ENCODE measurements at places on chromosomes 5 and 9.

- DNase-seq, result no peak
Measured at GRCh38 chr5:139141446-139142204, 56.5 kb downstream of the SIL1 start.

GRCh38 chr5:21802869-21803490, 1050.2 kb downstream of the CDH12 start:
- DNase-seq, result no peak

DNA sequence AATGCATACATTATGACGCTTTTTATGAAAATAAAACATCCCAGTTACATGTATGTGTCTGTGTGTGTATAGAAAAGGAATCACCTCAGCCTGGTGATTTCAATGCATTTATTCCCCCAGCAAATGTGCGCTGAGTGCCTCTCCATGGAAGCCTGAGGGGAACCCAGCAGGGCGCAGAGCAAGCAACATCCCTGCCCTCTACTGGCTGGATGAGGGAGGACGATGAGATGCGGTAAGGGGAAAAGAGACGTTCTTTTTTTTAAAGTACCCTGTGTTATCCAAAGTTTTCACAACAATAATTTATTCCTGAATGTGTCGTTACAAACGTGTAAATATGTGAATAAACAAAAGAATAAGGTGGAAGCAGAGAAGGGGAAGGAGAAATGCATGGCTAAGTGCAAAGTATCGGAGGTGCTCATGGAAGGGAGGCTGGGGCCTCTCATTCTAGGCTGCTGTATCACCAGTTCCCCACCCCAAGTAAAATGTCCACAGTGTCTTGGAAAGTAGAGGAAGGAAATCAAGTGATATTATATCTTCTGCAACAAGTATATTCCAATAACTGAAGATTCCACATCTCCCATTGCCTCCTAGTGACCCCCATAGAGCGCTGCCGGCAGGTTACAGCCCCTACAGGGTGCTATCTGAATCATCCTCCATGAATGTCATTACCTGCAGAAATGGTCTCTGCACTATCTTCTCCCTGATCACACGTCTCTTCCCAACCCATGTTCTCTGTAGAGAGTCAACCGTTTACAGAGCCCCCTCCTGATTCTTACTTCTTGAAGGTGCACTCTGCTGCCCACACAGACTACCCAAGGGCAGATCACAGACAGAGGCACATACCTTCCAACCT, 13.0 kb upstream of the ABLIM3 start:
- DNase-seq, result no peak

DNA sequence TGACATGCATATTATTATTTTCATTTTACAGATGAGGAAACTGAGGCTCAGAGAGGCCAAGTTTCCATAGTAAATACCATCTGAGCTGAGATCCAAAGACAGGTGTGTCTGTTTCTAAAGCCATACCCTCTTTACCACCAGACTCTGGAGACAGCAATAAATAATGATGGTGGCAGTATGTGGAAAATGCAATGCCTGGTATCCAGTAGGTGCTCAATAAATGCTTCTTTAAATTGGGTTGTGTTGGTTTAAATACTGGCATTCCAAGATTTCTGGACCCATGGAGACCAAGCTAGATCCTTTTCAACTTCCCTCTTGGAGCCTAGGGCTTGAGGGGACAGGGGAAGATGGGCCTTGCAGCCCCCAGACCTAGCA, 221.3 kb upstream of the MSX2 start:
- DNase-seq, result no peak

DNA sequence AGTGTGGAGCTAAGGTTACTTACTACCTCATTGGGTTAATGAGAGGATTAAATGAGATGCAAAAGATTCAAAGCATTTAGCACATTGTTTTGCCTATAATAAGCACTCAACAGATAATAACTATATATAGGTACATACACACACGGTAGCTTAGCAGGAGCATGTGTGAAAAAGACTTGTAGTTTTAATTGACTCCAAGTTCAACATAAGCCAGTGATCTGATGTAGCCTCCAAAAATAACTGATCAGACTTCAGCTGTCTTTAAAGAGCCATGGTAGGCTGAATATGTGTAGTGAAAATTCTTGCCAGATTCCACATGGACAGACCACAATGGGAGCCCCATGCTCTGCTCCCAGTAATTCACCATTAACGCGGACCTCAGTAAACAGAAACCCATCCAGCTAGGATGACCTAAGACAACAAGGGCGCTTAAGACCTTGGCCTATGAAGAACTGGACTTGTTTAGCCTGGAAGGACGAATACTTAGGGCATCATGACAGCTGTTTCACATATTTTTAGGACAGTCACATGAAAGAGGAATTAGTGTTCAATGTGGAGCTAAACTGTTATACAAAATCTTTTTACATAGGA, 115.1 kb upstream of the ZNF366 start:
- DNase-seq, result no peak

GRCh38 chr5:137462816-137463520, 36.2 kb downstream of the SPOCK1 start:
- no peak for DNase-seq

DNA sequence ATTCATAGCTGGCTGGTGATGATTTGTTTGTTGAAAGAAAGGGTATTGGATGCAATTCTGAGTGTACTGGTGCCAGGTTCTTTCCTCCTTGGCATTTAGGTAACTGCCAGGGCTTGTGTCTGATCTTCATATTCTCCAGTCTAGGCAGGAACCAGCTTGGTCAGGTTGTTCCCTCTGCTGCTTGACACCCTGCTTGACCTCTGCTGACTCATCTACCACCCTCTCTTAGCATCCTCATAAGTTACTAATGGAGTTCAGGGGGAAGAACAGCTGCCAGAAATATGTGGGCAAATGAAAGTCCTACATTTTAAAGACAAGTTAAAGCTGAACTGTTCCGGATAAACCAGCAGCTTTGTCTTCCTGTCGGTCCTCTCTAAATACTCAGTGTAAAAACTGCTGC, 116.1 kb upstream of the TNC start:
- DNase-seq, result no peak

- no peak for DNase-seq
Measured at GRCh38 chr9:81822301-81822865, 105.8 kb upstream of the SPATA31D4 start.

DNA sequence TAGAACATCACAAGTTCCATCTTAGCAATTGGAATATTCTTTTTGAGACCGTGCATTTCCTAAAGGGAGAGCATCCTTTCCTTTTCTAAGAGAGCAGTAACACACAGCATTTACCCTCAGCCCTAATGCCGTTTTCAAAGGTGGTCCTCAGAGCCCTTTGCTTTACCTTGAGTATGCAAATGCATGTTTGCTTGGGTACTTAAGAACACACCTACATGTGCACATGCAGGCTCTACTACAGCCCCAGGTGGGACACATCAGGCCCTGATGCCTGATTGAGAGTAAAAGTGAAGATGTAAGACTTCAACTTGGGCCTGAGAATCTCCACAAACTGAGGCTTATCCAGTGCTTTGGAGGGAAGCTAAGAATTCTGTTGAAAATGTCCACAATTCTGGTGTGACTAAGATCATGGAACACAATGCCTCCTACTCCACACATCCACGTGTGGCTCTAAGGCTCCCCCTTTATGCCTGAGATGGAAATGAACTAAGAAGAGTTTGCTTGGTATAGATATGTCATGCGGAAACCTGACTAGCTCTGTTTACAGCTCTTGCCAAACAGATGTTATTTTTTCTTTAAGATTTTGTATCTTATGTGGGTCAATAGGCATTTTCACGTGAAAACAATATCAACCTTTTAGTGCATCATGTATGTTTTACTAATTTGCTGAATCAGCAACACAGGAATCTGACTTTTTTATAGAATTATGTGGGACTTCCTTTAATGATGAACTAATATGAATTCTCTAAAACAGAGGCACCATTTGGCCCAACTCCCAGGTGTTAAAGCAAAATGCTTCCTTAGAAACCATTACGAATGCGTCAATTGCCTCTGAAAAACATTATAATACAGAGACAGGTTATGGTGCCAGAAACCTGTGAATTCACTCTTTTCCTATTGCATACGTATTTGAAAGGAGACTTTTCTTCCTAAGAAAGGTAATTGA, 48.9 kb upstream of the SLC2A8 start:
- DNase-seq, result no peak

DNA sequence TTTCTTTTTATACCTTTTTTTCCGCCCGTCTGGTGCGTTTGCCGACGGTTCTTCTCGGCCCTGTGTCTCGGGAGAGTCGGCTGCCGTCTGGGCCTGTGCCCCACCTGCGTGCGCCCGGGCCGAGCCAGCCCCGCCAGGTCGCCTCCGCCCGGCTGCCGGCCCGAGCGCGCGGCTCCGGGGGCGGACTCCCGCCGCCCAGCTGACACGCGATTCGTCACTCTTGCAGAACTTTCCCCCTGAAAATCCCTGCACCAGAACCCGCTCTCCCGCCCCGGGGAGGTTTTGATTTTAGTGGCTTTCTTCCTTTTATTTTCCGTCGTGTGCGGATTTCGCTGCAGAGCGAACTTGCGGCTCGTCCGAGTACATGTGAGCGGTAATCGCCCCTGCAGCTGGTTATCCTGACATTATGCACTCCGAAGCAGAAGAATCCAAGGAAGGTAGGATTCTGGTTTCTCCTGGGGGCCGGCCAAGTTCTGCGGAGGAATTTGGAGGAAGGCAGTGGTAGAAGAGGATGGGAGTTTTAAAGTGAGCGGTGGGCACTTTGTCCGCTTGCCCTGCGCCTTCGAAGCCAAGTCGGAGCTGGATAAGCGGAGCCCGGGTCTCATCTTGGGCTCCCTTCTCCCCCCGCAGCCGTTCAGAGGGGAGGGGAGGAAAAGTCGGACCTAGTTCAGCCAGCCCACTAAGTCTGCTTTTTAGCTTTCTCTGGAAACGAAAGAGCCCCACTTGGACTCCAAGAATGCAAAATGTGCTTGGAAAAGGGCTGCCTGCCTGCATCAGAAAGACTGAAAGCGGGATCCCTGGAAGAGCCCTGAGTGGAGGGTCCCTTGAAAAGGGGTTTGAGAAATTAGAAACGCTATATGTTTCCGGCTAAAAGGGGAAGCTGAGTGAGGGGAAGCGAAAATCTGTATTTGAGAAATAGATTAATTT, at the start of gene TNFAIP8:
TSS of gene TNFAIP8 (plus strand) at position 335 of the 927 bp plus-strand sequence. CDS start at position 407, 72 bp downstream.
- peak; percentile 29 for DNase-seq

- DNase-seq, result no peak
Measured at GRCh38 chr5:130773813-130774212, 391.2 kb downstream of the HINT1 start.

GRCh38 chr5:178182158-178182876, 4.9 kb downstream of the GMCL2 start:
- no peak for DNase-seq

DNA sequence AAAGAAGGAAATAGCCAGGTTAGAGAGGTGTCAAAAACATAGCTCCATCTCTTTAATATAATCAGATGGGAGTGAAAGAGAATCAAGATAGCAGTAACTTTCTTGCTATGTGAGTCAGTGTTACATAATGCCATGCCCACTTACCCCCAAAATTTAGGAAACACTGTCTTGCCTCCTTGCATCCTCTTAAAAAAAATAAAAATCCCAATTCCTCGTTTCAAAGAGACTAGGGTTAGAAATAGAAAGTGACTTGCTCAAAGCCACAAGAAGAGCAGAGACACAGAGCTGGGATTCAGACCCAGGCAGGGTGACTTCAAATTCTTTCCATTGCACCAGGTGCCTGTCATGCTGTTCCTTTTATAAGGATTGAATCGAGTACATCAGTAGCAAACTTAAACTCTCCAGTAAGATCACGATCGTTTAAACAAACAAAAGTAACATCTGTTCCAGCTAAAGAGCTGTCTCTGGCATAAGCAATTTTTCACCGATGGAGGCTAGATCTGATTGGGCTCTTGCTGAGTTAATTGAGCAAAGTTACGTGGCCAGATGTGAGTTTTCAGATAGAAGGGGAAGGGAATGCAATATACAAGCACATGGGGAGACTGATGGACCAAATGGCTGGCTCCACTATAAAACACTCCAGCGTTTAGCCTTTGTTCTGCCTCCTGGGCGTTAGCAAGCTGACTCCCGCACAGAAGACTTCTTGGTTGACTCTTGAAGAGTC, 176.9 kb downstream of the PALM2AKAP2 start:
- no peak for DNase-seq

DNA sequence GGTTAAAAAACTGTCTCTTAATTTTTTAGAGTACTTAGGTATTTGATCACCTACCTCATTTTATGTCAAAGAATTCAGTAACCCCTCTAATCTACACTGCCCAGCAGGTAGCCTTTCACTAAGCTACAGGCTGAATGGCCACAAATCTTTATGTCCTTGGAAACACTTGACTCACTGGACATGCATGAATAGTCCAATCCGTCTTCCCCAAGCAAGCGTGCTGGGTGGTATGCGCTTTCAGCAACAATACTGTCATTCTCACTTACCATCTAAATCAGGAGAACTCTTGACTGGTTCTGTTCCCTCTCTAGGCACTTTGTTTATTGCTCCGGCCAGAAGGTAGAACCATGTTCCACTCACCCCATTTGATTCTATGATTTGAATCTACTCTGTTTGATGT, 73.1 kb downstream of the TRPM3 start:
- DNase-seq, result no peak
